Cerebellum (tissue), 4 donors: ENCODE measurements at places on chromosomes 2 and 18. TPM values are rescaled to one million over a fixed set of nuclear protein-coding genes. Genes with fewer than 3 reads are reported as not detected.

ELOA2 gene
- not detected for total RNA-seq

SLC19A3 gene
- total RNA-seq: 1.8 TPM

PSMA8 gene
- not detected for total RNA-seq

ITSN2 gene
- total RNA-seq: 17.1 TPM
